NCI-H446 treated with DMSO at 0.1 percent for 48 hours (cell line): ENCODE measurements at places on chromosomes 3 and 15.

GRCh38 chr3:4906107-4906621, 73.1 kb upstream of the BHLHE40 start:
- DNase-seq: no peak

GRCh38 chr3:138202945-138203701, 16.0 kb downstream of the ARMC8 start:
- DNase-seq: peak; percentile 30

DNA sequence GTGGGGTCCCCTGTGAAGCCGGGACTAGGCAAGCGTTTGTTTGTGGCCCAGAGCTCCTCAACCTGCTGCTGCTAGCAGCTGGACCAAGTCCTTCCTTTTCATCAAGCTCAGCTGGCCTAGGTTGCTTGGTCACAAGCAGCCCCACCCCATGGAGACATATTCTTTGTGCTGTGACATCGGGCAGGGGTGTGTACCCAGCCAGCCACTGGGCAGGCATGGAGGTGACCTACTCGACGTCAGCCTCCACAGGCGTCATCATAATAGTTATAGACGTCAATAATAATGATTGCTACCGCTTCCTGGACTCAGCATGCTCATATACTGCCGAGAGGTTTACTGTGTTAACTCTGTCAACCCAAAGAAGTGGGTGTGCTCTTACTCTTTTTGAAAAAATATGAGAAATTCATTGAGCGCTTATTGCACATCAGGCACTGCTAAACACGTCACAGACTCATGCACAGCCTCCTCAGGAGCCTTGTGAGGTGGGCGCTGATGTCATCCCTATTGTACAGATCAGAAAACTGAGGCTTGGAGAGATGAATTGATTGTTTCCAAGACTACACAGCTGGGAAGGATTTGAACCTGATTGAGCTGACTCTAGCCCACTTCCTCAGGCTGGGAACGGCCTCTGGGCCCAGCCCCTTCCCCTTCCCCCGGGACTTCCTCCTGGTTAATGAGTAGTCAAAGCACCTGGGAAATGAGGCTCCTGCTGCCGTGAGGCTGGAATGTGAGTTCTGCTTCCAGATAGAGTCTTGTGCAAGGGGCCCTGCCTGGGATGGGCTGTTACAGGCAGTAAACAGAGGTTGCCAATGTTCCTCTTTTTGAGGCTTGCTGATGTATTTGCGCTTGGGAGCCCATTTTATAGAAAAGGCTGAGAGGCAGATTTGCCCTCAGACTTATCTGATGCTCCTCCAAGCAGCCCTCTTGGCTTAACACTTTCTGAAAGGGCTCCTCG, 16.2 kb downstream of the SLC6A6 start:
- no peak for DNase-seq

DNA sequence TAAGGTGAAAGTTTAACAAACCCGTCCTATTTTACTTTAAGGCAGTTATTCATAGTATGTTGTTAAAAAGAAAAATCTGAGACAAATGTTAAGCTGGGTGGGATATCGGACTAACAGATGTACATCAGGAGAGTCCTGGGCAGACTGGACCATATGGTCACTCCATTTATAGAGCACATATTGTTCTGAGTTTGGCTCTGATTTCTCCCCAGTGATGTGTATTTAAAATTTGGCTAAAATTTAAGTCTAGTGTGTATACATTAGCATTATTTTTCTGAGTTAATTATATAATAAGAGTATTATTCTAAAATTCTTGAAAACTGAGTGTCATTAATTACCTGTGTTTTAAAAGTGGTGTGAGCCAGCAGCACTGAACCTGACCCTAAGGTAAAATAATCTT, 6.1 kb downstream of the GMPS start:
- peak; percentile 12 for DNase-seq

- DNase-seq: no peak
These were observed 7.5 kb downstream of the CSNK1G1 start for GRCh38 chr15:64348455-64348854.

GRCh38 chr3:14431452-14431916, 29.1 kb downstream of the SLC6A6 start:
- no peak for DNase-seq

DNA sequence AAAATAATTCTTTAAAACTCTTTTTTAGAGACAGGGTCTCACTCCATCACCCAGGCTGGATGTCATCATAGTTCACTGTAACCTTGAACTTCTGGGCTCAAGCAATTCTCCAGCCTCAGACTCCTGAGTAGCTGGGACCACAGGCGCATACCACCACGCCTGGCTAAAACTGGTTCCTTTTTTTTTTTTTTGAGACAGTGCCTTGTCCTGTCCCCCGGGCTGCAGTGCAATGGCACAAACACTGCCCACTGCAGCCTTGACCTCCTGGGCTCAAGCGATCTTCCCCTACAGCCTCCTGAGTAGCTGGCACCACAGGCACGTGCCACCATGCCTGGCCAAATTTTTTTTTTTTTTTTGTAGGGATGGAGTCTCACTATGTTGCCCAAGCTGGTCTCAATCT, 23.7 kb upstream of the FURIN start:
- DNase-seq: no peak

- no peak for DNase-seq
These were observed 103.9 kb upstream of the MB21D2 start for GRCh38 chr3:193021506-193022010.

DNA sequence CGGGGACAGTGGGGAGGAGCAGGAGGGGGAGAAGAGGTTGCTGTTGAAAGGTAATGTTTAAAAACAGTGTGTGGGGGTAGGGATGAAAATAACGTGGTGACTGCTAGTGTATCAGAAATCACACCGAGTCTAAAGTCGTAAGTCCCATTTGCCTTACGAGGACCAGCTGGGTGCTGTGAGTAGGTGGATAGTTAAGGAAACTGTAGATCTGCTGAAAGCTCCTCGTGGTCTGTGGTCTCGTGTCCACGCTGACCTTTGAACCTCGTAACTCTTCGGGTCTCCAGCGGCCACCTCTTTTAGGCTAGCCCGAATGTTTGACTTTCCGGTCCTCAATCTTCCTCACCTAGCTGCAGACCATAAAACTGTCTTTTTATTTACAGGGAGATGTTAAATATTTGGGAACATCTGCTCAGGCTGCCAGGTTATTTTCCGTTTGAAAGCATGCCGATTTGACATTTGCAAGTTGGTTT, 29.3 kb upstream of the ST3GAL6 start:
- DNase-seq: no peak

- no peak for DNase-seq
These were observed 583 bp downstream of the EAF1 start for GRCh38 chr3:15427981-15428380.

GRCh38 chr3:102224171-102224570, 210.6 kb upstream of the ZPLD1 start:
- DNase-seq: no peak

DNA sequence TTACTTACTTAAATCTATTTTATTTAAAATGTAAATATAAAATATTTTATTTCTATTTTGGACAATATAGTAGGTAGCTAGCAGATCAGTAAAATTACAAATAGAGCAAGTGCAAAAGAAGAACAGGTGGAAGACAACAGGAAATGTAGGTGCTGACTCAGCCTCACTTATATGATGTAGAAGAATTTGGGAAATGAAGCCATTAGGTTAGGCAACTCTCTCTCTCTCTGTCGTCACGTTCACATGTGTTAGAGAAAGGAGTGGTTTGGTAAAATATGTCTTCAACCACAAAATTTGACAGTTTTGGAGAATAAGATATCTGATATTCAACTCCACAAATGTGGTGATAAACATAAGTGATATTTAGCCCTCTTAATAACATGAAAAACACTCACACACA, 532.5 kb upstream of the KCNMB2 start:
- DNase-seq: no peak

- no peak for DNase-seq
These were observed 257.8 kb upstream of the DCBLD2 start for GRCh38 chr3:99159220-99159762.

GRCh38 chr15:30913761-30914160, 10.0 kb downstream of the FAN1 start:
- DNase-seq: no peak

DNA sequence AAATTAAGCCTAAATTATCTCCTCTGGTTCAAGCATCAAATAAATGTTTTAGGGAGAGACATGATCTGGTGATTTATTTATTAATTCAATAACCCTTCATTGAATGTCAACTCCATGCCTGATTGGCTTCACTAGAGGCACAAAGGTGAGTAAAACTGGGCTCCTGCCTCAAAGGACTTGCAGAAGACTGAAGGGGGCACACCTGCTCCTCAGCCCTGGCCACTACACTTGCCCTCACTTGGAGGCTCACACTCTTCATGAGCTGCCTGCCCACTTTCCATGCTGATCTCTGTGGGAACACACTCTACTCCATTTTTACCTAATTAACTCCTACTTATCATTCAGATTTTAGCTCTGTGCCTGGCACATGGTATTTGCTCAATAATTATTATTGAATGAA, 84.4 kb upstream of the KCNMB2 start:
- DNase-seq: no peak

- no peak for DNase-seq
These were observed 26.6 kb upstream of the HES1 start for GRCh38 chr3:194109192-194109863.

- no peak for DNase-seq
These were observed 436.0 kb upstream of the TPM1 start for GRCh38 chr15:62606376-62607113.

GRCh38 chr3:150771600-150771999, 8.6 kb upstream of the SIAH2 start:
- peak; percentile 6 for DNase-seq

- no peak for DNase-seq
These were observed 1.7 kb downstream of the SEMA3F start for GRCh38 chr3:50156549-50157493.

- DNase-seq: no peak
These were observed 24.7 kb downstream of the GPR171 start for GRCh38 chr3:151178208-151178845.

GRCh38 chr3:55508335-55508734, 21.2 kb upstream of the WNT5A start:
- DNase-seq: no peak

DNA sequence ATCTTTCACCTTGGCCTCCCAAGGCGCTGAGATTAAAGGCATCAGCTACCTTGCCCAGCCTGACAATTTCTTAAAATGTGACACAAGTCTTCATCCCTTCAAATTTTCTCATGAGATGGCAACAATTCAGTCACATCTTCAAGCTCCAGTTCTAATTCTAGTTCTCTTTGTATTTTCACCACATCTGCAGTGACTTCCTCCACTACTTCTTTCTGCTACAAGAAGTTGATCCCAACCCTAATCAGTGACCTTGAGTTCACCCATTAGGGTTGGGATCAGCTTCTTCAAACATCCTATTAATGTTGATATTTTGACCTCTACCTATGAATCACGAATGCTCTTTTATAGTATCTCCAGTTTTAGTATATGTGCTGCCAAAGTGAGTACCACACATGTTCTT, 59.8 kb downstream of the TRIM71 start:
- DNase-seq: no peak

DNA sequence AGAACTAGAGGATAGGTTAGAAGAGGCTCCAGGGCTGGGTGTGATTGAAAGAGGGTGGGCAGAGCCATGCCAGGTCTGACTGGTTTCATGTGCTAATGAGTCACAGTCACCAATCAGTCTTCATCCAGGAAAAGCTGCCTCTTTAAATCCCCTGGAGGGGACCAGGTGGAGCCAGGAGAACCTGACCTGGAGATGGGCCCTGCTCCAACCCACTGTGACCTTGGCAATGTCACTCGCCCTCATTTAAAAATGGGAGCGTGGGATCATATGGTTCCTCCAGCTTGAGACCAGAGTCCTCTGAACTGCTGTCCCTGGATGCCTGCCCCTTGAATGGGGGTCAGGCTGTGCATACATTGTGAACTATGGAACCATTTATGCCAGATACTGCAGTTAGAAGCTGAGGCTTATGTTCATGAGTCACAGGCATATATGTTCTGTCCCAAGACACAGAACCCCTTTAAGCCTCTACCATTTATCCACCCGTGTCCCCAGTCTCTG, 23.0 kb downstream of the HES1 start:
- DNase-seq: no peak

- DNase-seq: no peak
These were observed 26.3 kb upstream of the TMEM45A start for GRCh38 chr3:100465892-100466777.

DNA sequence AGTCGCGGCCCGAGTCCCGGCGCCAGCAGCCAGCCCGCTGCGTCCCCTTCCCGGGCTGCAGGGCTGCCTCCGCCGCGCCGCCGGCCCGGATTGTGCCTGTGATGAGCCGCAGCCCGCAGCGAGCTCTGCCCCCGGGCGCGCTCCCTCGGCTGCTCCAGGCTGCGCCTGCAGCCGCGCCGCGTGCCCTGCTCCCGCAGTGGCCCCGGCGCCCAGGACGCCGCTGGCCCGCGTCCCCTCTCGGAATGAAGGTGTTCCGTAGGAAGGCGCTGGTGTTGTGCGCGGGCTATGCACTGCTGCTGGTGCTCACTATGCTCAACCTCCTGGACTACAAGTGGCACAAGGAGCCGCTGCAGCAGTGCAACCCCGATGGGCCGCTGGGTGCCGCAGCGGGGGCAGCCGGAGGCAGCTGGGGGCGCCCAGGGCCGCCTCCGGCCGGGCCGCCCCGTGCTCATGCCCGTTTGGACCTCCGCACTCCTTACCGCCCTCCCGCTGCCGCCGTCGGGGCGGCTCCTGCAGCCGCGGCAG, 1.2 kb downstream of the CHST2 start:
- no peak for DNase-seq

GRCh38 chr3:37770336-37770735, 91.3 kb upstream of the CTDSPL start:
- DNase-seq: no peak

DNA sequence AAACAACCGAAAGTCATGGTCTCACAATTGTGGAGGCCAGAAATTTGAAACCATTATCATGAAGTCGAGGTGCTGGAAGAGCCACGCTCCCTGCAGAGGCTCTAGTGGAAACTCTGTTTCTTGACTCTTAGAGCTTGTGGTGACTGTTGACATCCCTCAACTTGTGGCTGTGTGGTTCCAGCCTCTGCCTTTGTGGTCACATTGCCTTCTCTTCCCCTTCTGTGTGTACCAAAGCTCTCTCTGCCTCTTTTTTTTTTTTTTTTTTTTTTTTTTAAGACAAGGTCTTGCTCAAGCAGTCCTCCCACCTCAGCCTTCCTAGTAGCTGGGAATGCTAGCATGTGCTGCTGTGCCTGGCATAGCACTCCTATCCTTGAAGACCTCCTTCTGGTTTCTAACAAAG, 48.7 kb upstream of the CRTC3 start:
- DNase-seq: no peak

GRCh38 chr15:64740311-64741170, 34.8 kb downstream of the RBPMS2 start:
- no peak for DNase-seq

GRCh38 chr15:43934480-43934879, 107.7 kb downstream of the WDR76 start:
- DNase-seq: no peak

- DNase-seq: no peak
These were observed 16.2 kb downstream of the XIRP1 start for GRCh38 chr3:39176025-39176714.

- peak; percentile 19 for DNase-seq
These were observed 87.8 kb downstream of the ASB7 start for GRCh38 chr15:100690032-100690794.
